ENCODE measurements at places on chromosomes 2 and 18.

- DNase-seq, result no peak
Observed at GRCh38 chr2:85449214-85449588, 30.7 kb downstream of the SH2D6 start.

DNA sequence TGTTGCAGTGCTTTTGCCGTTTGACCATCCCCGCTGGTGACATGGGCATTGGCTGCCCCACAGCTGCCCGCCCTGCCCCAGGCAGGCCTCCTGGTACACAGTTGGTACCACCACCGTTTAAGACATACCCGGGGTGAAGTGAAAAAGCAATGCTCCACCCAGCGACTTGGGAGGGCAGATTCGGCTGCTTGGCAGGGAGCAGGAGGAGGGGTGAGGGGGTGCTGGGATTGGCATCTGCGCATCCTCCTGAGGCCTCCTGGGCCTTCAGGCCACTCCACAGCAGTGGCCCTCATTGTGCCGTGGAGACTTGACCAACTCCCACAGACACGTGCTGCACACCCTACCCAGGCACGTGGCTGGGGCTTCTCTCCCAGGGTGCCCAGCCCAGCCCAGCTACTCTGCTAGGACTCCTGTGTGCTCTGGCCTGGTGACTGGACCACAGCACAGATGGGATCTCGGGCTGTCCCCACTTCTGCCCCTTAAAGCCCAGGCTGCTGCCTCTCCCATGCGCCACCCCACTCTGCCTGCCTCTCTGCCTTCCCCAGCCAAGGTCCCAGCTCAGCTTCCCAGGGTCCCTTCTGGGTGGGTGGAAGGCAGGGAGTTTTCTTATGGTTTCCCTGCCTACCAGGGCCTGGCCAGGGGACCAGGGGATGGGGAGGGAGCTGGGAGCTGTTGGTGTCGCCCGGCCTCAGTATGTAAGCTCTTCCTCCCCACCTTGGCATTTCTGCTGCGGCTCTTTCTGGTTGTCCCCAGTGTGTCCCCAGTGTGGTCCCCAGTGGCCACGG lies 157.0 kb upstream of the HS6ST1 start:
- DNase-seq, result no peak

DNA sequence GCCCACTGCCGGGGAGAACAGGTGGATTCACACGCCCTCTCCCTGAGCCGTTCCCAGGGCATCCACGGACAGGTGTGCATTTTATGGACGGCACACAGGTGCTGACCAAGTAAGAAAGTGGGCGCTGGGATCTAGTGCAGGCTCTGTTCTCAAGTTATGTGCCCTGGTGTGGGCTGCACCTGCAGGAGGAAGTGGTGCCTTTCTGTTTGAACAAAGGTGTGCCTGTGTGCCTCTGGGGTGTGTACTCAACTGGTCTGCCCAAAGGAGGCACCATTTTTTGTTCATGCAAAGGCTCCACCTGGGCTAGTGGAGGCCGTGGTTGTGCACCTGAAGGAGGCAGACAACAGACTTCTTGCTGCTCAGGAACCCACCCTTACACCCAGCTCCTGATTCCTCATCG lies 88.2 kb upstream of the HK2 start:
- DNase-seq, result no peak

- DNase-seq, result no peak
Observed at GRCh38 chr2:239540174-239540573, 139.4 kb upstream of the HDAC4 start.

GRCh38 chr2:67277450-67277849 lies 119.7 kb upstream of the ETAA1 start:
- no peak for DNase-seq

DNA sequence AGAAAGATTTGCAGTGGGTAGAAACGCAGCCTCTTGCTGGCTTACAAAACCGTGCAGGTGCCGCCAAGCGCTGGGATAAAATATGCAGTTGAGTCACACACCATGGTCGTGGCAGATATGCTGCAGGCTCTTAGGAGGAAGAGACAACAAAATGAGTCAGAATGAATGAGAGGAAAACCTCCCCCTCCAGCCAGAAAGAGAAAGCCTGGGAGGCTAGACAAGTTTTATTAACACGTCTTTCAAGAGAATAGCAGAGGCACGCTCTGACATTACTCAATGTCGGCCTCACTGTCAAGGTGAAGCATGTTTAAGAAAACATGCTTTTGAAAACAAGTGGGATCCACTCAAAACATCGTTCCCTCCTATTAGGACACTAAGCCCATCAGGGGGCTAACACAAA lies 37.1 kb upstream of the ZCCHC2 start:
- DNase-seq, result no peak

All from stimulated activated CD8-positive, alpha-beta memory T cell treated with anti-CD3 and anti-CD28 coated beads, Interleukin-7, amount 100 ng/mL, for 1 hour (primary cell).